ENCODE measurements at places on chromosomes 13 and 19. TPM values are rescaled to one million over a fixed set of nuclear protein-coding genes. Genes with fewer than 3 reads are reported as not detected.
A peak's percentile ranks its signal among the peaks of the same experiment; 100 is the strongest.

The CDC42EP5 gene
- 1.1 TPM for total RNA-seq

GRCh38 chr19:45059258-45059965 lies 16.9 kb downstream of the ZNF296 start:
- DNase-seq: peak; percentile 65

DNA sequence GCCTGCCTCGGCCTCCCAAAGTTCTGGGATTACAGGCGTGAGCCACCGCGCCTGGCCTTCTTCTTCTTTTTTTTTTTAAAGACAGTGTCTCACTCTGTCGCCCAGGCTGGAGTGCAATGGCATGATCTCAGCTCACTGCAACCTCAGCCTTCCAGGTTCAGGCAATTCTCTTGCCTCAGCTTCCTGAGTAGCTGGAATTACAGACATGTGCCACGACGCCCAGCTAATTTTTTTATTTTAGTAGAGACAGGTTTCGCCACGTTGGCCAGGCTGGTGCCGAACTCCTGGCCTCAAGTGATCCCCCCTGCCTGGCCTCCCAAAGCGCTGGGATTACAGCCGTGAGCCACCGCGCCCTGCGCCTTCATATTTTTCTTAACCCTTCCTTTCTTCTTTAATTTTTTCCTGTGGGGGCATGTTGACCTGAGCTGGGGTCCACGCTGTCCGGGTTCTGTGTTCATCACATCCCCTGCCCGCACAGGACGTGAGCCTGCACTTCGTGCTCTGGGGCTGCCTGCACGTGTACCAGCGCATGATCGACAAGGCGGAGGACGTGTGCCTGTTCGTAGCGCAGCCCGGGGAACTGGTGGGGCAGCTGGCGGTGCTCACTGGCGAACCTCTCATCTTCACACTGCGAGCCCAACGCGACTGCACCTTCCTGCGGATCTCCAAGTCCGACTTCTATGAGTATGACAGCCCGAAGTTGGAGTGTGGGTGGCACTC lies 14.1 kb downstream of the PNPLA6 start:
- DNase-seq: no peak

DNA sequence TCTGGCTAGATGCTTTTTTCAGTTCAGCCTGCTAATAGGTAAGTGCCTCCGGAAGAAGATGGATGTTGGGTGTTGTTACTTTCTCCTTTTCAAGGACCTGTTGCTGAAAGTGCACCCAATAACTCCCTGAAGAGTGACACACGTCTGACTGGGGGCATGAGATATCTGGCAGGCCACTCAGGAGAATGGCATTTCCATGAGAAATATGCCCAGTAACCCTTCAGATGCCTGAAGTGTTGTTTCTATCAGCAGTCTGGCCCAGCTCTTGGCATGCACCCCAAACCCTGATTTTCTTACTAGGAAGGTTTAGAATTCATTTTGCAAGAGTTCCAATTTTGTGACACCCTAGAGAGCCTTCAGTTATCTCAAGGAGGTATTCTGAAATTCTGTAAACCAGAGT lies 71.5 kb downstream of the ARHGAP35 start:
- peak; percentile 70 for DNase-seq

- DNase-seq: no peak
Observed at GRCh38 chr13:96377835-96378234, 287.9 kb downstream of the HS6ST3 start.

DNA sequence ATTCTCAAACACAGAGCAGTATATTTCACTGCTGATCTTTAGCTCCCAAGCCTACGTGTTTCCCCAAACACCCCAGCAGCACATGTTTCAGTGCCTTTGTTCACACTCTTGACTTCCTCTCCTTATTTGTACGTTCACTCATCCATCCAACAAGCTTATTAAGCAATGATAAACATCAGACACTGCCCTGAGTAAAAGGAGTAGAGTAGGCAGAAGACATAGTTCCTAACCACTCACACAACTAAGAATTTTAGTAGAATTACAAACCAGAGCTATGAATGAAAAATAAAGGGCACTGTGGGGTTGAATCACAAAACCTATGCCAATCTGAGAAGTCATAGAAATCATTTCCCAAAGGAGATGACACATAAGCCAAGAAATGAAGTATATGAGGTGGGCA lies 213.5 kb downstream of the DIAPH3 start:
- DNase-seq: no peak
